Stimulated activated CD4-positive, alpha-beta T cell treated with anti-CD3 and anti-CD28 coated beads, Interleukin-15, amount 100 ng/mL, for 1 hour (primary cell): ENCODE measurements at places on chromosomes 3 and 15.
A peak's percentile ranks its signal among the peaks of the same experiment; 100 is the strongest.

DNA sequence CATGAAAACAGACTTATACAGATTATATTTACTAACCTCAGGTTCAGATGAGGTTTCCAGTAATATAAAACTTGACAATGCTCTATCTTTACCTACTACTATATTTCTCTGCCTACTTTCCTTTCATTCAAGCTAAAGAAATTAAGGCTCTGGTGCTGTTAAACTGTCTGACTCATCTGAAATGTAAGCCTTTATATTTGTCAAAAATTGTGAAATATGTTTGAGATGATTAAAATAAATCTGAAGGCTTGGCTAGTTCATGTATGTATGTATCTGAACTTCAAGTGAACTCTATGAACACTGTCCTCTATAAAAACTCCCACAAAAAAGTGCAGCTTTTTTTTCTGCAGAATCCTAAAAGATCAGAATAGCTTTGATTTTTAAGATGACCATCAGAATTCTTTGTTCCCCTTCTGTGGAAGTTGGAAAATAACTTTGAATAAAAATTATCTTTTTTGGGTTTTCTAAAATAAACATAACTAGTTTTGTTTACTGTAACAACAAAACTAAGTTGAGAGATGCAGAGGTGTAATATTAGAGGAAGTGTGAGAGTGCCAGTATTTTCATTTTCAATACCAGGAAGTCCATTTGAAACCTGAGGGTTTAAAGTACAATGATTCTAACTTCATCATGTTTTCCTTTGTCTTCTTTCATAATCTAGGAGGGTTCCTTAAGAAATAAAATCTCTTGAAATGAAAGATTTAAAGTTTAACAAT lies 42.2 kb downstream of the ILDR1 start:
- no peak for DNase-seq

- no peak for DNase-seq
These were observed 36.4 kb downstream of the EPHB3 start for GRCh38 chr3:184597829-184598573.

- no peak for DNase-seq
These were observed 20.0 kb upstream of the OSBPL11 start for GRCh38 chr3:125615256-125615655.

DNA sequence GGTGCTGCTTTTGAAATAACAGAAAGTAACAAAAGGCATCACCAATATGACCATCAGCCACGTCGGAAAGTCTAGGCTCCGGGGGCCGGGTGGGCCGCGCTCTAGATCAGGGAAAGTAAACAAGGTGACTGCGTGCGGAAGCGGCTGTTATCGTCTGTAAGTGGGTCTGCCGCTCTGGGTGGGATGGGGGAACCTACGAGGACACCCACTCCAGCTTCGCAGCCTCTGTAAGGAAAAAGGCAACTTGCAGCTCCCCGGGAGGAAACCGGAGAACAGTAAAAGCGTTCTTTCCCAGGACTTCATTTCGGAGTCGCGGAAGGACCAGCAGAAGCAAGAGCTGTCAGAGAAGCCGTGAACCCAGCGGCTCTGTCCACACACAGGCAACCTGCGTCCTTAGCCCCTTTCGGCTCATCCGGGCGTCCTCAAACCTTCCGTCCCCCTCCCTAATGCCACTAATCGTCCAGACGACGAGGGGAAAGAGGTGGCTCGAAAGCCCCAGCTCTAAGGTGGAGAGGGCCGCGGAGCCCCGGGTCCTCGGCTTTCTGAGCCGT lies 461 bp downstream of the XRN1 start:
- DNase-seq = peak; percentile 11

DNA sequence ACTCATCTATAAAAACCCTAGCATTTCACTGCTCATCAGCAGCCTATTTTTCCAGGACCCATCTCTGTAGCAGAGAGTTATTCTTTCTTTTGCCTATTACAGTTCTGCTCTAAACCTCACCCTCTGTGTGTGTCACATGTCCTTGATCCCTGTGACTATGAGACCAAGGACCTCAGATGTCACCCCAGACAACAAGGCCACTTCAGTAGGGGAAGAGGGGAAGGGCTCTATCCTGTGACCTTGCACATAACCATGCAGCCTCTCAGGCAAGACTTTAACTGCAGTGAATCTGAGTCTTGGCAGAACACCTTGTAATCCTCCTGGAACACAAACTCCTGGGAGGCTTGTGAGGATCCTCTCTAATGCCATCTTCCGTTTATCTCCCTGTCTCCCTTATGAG lies 4.4 kb upstream of the ZNF589 start:
- DNase-seq = no peak

DNA sequence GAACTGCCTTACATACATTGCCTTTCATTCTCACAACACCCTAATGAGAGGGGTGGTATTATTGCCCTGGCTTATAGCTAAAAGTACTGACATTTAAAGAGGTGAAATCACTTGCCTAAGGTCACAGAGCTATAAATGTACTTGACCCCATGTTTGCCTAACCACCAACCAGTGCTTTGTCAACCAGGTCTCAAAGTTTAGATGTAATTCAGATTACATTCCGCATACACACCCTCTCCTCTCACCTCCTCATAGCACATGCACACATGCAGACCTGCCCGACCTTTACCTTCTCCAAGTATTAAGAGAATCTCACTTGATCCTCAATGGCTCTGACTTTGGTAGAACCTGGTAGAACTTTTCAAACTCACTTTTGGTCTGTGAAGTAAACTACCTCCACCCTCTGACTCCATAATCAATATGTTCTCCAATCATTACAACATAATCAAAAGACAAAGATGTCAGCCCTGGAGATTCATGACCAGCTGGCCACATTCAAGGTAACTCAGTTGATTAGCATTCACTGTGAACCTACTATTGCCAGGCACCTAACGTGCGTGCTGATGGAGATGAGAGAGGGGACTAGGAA lies 63.2 kb upstream of the HES1 start:
- DNase-seq = no peak

DNA sequence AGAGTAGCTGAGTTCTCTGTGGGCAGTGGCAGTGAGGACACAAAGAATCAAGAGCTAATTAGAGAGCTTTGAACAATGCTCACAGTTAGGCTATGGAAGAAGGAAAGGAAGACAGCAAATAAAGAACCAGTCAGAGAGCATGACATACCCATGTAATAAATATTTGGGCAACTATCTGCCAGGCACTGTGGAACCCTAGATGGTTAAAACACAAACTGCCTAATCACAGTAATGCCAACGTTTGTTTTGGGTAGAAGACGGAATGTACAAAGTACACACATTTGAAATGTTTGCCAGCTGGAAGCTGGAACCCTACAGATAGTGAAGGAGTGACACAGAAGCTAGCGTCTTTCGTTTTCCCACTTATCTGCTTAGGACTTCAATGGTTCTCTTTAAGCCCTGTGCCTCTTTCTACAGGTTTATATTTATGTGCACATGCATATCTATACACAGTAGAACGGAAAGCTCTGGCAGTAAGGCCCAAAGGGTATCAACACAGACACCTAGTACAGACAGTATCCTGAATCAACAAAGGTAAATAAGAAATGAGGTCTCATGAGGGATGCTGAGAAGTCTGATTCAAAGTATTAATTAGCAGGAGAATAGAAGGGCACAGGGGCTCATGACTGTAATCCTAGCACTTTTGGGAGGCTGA lies 44.6 kb downstream of the ANKRD28 start:
- DNase-seq = no peak

DNA sequence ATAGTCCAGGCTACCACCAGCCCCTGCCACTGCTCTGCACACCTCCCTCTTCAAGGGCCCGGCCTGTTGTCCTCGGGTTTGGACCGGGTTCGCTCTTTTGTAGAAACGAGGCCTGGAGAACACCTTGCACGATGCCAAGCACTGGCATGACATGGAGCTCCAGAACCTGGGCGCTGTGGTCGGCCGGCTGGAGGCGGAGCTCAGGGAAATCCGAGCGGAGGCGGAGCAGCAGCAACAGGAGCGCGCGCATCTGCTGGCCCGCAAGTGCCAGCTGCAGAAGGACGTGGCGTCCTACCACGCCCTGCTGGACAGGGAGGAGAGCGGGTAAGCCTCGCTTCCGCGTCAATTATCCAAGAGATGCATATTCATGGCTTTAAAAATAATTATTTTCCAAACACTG lies 72.4 kb downstream of the BFSP2 start:
- DNase-seq = no peak

DNA sequence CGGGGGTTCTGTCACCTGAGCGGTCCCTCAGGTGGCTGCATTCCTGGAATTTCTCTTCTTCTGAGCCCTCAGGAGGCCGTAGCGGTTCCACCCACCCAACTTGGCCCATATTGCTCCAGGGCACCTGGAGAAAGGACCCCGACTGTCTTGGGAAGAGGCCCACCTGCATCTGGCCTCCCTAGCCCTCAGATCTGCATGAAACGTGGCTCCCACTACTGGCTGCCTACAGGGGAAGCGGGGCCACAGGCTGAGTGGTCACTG lies 9.9 kb upstream of the ANPEP start:
- no peak for DNase-seq

- no peak for DNase-seq
These were observed 93.9 kb downstream of the PCCB start for GRCh38 chr3:136343873-136344555.

- no peak for DNase-seq
These were observed 547.6 kb upstream of the AGTR1 start for GRCh38 chr3:148150141-148150540.

- no peak for DNase-seq
These were observed 498.6 kb upstream of the ATP11B start for GRCh38 chr3:182294696-182295095.

DNA sequence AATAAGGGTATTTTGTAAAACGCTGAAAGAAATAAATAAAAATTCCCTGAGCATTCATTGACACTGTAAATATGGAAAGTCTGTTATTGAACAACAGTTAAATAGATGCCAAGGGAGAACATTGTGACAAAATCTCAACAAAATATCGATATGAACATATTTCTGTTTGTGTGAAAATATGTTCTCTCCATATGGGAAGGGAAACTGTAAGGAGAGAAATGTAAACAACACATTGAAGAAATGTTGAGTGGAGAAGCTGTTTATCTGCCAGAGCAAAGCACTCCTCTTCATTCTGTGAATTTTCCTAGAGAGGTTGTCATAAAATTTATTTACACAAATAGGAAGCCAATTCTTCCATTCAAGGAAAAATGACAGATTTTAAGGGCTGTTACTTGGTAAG lies 57.1 kb upstream of the EOMES start:
- no peak for DNase-seq

DNA sequence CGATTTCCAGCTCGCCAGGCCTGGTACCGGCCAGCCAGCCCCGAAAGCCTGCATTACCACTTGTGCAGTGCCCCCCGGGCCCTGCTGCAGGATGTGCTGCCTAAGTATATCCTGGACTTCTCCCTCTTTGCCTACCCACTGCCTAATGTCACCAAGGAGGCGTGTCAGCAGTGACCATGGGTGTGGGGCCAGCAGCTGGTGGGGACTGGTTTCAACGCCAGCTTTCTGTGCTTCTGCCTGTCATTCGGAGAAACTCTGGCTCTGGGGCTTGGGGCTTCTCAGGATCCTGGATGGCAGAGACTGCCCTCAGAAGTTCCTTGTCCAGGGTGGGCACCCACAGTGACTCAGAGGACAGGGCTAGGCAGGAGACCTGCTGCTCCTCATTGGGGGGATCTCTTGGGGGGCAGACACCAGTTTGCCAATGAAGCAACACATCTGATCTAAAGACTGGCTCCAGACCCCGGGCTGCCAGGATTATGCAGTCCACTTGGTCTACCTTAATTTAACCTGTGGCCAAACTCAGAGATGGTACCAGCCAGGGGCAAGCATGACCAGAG lies 1.5 kb downstream of the CHST14 start:
- no peak for DNase-seq

DNA sequence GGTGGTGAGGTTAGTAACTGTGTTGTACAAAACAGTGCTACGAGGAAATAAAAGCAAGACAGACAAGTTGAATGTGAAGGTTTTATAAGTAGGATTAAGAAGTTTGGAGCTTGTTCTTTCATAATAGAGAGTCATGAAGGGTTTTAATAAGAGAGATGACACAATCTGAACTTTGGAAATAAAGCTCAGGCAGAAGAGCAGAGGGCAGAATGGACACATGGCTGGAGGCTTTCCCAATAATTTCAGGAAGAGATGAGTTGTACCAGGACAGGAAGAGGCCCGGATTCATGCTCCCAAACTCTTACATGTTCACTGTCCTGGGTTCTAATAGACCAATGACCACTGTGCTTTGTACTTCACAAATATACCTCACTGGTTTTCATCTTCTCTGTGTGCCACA lies 194.8 kb downstream of the SLC9A9 start:
- DNase-seq = no peak

GRCh38 chr3:49183873-49184272 lies 12.5 kb downstream of the KLHDC8B start:
- no peak for DNase-seq

GRCh38 chr3:99961756-99962515 lies 144.3 kb downstream of the CMSS1 start:
- no peak for DNase-seq

DNA sequence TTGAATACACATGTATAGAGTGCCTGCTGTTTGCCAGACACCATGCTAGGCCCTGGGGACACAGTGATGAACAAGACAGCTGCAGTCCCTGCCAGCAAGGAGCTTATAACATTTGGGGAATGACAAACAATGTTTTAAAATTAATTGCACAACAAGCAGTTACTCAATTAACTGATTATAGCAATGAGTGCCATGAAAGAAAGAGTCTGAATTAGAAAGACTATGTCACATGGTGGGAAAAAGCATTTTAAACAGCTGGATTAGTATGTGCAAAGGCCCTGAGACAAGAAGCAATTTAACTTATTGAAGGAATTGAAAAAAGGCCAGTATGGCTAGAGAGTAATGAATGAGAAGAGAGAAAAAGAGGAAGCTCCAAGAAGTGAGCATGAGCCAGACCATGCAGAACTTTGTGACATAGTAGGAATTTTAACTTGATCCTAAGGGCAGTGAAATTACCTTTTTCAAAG lies 64.5 kb upstream of the PLXNA1 start:
- no peak for DNase-seq

DNA sequence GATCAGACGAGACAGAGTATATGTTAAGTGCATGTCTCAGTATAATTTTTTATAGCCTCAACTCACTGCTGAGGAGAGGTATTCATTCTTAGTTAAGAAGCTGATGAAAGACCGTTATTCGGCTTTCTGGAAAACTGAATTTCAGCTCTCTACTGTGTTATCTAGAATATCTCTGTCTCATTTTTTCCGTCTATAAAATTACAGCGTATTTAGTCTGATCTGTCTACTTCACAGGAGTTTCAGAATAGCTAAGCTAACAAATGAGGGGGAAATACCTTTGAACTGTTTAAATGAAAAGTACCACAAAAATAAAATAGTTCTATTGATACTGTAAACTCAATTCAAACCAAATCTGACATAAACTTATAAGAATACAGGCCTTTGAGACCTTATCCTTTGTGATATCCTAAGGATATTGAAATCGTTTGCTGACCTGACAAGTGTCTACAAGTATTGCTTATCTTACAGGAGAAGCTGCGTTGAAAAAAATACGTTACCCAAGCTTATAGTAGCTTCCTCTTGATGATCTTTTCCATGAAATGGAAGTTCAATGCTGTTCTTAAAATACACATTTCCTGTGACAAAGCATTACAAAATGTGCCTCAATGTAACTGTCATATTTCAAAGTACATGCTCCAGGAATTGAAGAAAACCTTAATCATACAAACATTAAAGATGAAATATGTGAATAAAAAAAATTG lies 104.6 kb downstream of the IL1RAP start:
- DNase-seq = no peak

- no peak for DNase-seq
These were observed 188.3 kb downstream of the LSAMP start for GRCh38 chr3:116256843-116257485.
